Dermis microvascular lymphatic vessel endothelial cell (primary cell): ENCODE measurements at places on chromosomes 5 and 9. TPM values are rescaled to one million over a fixed set of nuclear protein-coding genes. Genes with fewer than 3 reads are reported as not detected.

The PCDHGB5 gene
- total RNA-seq: 6.4 and 9.7 TPM in 2 replicates

The TEX48 gene
- not detected in 2 replicates for total RNA-seq

The CDH9 gene
- not detected in 2 replicates for total RNA-seq

The KCNV2 gene
- not detected in 2 replicates for total RNA-seq
